ENCODE measurements at places on chromosomes 1 and 21.

GRCh38 chr21:44849616-44850130 lies 23.8 kb downstream of the PTTG1IP start:
- no peak for DNase-seq

DNA sequence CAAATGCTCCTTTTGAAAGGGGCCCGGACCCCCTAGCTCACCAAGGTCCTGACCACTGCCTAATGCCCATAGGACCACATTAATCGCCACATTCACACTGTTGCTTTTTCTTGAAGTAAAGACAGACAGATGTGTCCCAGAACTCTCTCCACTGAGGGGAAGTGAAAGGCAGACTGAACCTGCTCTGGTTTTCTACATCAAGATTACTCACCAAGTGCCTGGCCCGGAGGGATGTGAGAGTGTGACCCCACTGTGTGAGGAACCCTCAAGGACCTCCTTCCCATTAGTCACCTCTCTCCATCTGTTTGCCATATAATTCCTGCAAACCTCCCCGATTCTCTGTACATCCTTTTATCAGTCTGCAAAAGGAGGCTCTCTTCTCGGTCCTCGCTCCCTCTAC lies 381.5 kb downstream of the OMA1 start:
- no peak for DNase-seq

- DNase-seq: peak; percentile 64
These were observed 5.3 kb upstream of the MAP3K7CL start for GRCh38 chr21:29125191-29125590.

GRCh38 chr1:183270541-183271141 lies 84.6 kb downstream of the LAMC2 start:
- DNase-seq: no peak

GRCh38 chr1:59071289-59071688 lies 225.6 kb upstream of the FGGY start:
- DNase-seq: no peak
